Putamen (tissue), 1 donor: ENCODE measurements at places on chromosomes 12 and 14.
A peak's percentile ranks its signal among the peaks of the same experiment; 100 is the strongest.

GRCh38 chr12:94674051-94674451 lies 23.7 kb upstream of the TMCC3 start:
- DNase-seq = no peak

DNA sequence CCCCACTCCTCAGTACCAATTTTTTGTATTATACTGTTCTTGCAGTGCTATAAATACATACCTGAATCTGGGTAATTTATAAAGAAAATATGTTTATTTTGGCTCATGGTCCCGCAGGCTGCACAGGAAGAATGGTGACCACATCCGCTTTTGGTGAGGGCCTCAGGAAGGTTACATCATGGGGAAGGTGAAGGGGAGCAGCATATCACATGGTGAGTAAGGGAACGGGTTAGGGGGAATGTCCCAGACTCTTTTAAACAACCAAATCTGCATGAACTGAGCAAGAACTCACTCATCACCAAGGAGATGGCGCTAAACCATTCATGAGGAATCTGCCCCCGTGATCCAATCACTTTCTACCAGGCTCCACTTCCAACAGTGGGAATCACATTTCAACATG lies 40.0 kb downstream of the OSBPL8 start:
- DNase-seq = no peak

DNA sequence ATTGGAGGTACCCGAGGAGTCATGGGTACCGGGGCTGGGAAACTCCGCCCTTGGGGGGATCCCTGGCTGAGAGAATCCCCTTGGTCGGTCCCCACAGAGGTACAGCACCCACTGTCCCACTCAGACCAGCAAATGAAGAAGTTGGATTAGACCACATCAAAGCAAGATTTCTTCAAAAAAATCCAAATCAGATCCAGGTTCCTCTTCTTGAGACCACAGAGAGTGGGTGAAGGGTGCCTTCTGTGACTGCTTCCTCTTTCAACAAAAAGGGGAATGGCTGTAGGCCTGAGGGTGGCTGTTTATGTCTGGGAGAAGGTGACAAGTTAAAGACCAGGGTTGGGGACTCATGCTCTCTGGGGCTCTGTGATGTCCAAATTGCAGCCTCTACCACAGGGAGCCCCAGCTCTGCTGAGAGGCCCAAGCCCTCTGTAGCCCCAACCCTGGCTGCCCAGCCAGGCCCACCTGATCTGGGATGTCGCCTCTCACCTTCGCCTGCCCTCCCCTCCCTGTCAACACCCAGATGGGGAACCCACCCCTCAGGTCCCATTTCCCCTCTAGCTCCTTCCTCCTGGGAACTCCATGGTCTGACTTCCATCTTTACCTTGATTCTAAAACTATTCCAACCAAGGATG lies 50.9 kb downstream of the ZFP36L1 start:
- DNase-seq = peak; percentile 34

GRCh38 chr12:46402941-46403718 lies 30.6 kb upstream of the SLC38A2 start:
- no peak for DNase-seq

GRCh38 chr14:58656671-58657411 lies 19.1 kb downstream of the DACT1 start:
- no peak for DNase-seq

- DNase-seq = no peak
Measured at GRCh38 chr12:121916719-121917118, 1.7 kb upstream of the CFAP251 start.

GRCh38 chr12:38501991-38502390 lies 185.4 kb downstream of the ALG10B start:
- no peak for DNase-seq

- peak; percentile 34 for DNase-seq
Measured at GRCh38 chr12:2944401-2945047, 14.7 kb upstream of the TEAD4 start.

- DNase-seq = no peak
Measured at GRCh38 chr12:49098035-49098451, 3.4 kb upstream of the DHH start.
